ENCODE measurements at places on chromosomes 5 and 9.

GRCh38 chr5:19555436-19555835, 432.6 kb downstream of the CDH18 start:
- no peak for DNase-seq

DNA sequence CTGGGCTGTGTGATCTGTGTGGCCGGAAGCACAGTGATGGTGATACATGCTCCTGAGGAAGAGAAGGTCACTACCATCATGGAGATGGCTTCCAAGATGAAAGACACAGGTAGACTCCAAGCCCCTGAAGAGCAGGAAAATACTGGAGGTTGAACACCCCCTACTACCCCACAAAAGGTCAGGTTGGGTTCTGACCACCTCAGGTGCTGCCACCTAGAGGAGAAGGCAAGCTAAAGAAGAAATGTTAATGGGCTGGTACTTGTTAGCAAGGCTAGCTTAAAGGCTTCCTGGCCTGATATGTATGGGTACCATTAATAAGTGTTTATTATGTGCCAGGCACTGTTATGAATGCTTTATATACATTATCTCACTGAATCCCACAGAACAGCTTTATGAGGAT, 11.7 kb downstream of the NIPAL4 start:
- no peak for DNase-seq

DNA sequence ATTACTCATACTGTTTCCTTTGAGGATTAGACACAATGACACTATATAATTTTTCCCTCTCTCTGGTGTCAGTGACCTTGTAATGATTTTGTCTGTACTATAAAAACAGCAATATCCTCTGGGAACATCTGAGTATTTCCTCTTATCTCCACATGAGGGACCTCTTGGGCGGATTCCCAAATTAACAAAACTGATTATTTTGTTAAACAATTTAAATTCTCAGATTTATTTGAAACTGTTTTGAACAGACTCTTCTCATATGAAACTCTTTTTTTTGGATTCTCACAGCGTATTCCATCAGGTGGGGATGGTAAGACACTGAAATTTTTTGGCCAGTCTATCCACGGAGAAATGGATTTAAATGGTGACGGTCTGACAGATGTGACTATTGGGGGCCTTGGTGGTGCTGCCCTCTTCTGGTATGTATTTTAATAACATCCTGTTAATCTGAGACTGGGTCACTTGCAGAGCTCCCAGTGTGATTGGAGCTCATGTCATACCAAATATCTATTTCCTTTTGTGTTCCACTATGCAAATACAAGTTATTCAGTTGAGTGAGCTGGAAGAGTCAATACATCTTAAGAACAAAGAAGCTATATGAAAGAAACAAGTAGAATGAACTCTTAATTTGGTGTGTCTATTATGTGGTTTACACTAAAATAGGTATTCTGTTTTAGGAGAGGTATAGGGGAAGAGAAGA, 73.8 kb upstream of the ITGA2 start:
- peak; percentile 35 for DNase-seq

GRCh38 chr5:95781101-95781583, 41.4 kb downstream of the GLRX start:
- peak; percentile 56 for DNase-seq

DNA sequence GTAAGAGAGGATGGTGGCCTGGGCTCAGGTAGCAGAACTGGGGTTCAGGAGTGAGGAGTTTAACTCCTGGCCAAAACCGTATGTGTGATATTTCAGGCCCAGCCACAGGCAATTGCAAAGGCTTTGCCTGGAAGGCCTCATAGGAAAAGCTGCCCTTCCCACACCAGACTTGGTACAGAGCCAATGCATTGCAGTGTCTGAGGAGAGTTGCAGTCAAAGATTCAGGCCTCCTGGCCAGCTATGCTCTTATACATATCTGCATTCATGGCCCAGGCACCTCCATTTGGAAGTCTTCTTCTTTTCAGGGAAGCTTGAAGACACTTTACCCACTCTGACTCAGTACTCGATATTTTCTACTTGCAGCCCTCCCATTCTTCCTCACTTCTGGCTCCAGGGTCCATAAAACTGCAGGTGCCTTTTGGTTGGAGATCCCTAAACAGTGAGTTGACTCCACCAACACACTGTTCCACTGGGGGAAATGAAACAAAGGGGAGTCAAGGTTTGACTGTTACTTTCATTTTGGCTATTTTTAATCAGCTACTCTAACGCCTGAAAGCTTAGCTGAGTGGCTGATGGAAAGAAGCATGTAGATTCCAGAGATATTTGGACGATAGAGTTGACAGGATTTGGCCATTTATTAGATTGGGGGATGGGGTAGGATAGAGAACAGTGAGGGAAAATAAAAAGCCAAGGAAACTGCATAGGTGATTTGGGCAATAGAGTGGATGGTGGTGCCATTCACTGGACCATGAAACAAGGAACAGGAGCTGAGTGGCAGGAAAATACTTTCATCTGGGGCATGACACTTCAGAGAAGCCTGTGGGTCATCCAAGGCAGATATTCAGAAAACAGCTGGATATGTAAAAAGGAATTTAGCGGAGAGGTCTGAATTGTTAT, 30.6 kb upstream of the IL33 start:
- DNase-seq, result no peak

GRCh38 chr5:125043781-125044391, 297.4 kb upstream of the ZNF608 start:
- no peak for DNase-seq

- DNase-seq, result no peak
Observed at GRCh38 chr5:2901096-2901495, 149.6 kb upstream of the IRX2 start.

GRCh38 chr9:78928625-78929405, 631.9 kb downstream of the PSAT1 start:
- no peak for DNase-seq

GRCh38 chr5:167770461-167770860, 521.0 kb upstream of the WWC1 start:
- no peak for DNase-seq

- no peak for DNase-seq
Observed at GRCh38 chr9:89912605-89912953, 307.8 kb downstream of the GADD45G start.

DNA sequence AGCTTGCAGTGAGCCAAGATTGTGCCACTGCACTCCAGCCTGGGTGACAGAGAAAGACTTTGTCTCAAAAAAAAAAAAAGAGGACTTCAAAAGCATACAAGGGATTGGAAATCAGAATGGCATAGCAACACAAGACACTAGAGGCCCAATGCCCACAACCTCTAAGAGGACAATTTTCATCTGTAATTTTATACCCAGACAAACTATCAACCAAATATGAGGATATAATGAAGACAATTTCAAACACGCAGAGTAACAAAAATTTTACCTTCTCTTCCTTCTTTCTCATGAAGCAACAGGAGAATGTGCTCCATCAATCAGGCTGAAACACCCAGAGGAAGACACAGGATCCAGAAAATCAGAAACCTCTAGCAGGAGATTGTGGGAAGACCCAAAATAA, 46.8 kb downstream of the GCNT4 start:
- no peak for DNase-seq

DNA sequence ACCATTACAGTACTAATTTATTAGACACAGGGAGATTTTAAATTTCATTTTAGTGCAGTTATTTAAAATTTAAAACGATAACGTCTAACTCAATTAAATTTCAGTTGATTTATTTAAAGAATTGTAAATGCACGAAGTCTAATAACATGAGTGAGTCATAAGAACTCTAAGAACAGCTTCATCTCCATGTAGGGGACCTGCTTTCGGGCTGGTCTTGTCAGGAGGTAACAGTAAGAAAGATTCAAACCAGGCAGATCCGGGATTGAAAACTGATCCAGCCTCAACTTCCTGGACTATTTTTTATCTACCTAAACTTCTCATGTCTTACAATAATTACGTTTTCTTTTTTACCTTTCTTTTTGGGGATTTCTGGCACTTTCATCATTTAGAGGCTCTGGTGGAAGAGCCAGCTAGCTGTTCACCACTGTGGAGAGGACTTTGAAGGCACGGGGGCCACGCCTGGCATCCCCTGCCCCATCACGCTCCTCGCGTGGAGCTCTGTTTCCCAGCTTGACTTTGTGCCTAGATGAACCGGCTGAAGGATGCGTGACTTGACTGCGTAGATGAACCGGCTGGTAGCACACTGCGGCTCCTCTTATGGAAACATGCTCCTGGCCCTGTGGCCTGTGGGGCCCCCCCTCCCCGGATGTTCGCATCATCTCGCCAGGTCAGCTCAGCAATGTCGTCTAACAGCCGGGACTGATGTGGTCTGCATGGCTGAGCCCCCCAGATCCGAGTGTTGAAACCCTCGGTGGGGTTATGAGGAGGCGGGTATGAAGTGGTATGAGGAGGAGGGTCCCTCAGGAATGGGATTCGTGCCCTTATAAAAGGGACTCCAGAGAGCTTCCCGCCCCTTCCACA, 26.0 kb downstream of the NDUFS6 start:
- no peak for DNase-seq

DNA sequence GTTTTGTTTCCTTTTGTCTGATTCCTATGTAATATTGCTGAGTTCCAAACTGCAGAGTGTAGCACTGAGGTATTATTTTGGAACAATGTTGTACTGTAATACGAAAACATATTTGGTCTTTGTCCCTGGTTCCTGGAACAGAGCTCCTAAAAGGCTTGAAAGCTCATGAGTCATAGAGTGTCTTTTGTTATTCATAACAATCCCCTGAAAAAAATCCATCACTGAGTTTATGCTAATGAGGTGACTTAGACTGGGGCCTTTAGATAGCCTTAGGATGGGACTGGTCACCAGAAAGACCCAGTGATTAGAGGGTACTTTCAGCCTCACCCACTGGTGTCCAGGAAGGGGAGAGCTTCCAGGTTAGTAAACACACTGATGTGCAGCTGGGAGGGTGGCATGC, 132.7 kb upstream of the POU5F2 start:
- no peak for DNase-seq

DNA sequence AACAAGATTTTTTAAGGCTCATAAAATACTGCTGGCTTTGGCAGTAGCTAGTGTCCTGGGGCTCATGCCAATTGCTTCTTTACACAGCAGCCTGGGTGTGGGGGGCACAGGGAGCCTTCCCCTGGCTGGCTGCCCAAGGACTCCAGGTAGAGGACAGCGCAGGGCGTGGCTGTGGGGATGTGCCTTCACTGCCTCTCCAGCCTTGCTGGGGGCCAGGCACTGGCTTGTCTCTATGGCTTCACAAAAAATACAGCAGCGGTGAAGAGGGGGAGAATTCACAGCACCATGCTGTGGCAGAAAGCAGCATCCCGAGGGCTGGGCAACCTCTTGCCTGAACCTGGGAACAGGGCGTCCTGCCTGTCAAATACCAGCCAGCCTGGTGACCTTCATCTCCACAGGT, 57.4 kb downstream of the DAP start:
- no peak for DNase-seq

GRCh38 chr5:97266576-97266975, 83.5 kb upstream of the RIOK2 start:
- no peak for DNase-seq

GRCh38 chr9:5976674-5977397, 38.6 kb downstream of the RANBP6 start:
- peak; percentile 38 for DNase-seq

DNA sequence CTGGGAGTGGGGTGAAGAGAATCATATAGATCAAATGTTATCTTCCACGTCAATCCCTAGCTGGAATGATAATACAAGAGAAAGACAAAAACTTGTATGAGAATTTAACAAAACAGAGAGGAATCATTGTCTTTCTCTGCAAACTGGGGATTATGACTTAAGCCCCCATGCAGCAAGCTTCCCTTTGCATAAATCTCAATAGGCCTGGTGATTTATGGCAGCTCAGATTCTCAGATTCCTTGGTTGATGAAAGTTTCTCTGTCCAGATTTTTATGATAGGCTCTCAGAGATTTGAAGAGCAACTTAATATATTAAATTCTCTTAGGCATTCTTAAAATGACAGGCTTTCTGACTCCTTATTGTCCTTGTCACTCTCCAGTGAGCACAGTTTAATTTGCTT, 56.0 kb downstream of the RASGRF2 start:
- no peak for DNase-seq

DNA sequence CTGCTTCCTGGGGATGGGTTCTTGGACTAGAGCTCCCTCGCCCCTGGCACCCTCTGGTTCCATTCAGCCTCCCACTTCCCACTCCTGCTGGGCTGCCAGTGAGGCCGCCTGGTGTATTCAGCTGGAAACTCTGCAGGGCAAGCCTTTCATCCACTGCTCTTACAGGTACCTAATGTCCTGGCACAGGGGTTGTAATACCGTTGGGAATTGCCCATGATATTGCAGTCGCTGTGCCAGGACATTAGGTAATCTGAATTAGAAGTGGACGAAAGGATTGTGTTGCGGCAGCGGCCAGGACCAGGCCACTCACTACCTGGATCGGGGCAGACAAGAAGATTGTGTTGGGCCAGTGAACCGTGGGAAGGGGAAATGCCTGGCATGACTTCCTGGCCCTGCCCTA, 13.1 kb downstream of the TMOD1 start:
- no peak for DNase-seq

DNA sequence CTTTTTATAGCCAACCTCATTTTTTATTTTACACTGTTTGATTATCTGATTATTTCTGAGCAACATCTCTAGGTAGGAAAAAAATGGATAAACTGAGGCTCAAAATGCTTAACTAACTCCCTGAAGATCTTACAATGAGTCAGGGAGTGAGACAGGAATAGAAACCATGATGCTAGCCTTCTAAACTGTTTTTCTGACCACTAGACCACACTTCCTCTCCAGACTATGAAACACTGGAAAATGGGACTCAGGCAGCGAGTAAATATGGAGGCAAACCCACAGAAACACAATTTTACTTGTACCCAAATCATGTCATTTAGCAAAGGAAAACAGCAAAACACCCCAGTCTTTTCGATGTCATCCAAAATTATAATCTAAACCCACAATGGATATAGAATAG, 129.9 kb upstream of the ANKH start:
- no peak for DNase-seq

DNA sequence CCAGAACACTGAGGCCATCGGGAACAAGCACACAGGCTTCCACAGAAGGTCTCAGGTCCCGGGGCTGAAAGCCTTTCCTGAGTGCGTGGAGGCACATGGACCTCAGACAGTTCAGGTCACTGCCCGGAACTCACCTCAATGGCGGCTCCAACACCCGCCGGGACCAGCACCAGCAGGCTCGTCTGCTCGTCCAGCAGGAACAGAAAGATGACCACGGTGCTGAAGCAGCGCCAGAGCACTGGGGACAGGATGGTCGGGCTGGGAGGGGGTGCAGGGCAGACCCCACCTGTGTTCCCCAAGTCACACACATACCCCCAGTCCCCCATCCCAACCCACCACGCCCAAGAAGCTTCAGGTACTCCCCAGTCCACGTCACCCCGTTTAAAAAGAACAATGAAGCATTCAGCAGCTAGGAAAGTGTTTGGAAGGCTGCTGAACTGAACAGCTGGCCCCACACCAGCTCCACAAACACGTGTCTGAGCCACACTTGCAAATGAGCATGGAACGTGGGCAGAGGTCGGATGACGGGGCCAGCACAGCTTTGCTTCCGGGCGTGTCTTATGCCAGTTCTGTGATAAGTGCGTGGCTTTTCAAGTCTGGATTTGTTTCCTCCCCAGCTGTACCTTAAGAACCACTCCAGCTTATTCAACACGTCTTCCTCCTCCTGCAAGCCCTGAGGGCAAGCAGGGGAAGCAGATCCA, 14.6 kb downstream of the CLPTM1L start:
- no peak for DNase-seq

Data from GDM1 (cell line).